ENCODE measurements at places on chromosomes 4 and X. TPM values are rescaled to one million over a fixed set of nuclear protein-coding genes. Genes with fewer than 3 reads are reported as not detected.

Gene TMEM47
- total RNA-seq, result not detected

DNA sequence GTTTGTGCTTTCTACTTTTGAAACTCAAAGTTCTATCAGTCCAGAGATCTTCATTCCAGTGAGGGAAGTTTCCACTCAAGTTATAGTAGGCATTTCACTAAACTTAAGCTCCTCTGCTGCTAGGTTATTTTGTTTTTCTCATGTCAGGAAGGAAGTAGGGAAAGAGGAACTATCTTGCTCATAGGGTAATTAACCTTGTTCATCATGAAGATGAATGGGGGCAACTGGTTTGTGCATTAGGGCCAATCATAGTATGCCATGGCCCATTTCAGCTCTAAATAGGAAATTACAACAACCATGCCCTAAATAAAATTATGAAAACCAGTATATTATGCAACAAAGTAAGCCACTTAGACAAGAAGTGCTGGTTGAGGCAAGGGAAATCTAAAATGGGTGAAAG is 804.7 kb upstream of the NDST4 start:
- no peak for DNase-seq

DNA sequence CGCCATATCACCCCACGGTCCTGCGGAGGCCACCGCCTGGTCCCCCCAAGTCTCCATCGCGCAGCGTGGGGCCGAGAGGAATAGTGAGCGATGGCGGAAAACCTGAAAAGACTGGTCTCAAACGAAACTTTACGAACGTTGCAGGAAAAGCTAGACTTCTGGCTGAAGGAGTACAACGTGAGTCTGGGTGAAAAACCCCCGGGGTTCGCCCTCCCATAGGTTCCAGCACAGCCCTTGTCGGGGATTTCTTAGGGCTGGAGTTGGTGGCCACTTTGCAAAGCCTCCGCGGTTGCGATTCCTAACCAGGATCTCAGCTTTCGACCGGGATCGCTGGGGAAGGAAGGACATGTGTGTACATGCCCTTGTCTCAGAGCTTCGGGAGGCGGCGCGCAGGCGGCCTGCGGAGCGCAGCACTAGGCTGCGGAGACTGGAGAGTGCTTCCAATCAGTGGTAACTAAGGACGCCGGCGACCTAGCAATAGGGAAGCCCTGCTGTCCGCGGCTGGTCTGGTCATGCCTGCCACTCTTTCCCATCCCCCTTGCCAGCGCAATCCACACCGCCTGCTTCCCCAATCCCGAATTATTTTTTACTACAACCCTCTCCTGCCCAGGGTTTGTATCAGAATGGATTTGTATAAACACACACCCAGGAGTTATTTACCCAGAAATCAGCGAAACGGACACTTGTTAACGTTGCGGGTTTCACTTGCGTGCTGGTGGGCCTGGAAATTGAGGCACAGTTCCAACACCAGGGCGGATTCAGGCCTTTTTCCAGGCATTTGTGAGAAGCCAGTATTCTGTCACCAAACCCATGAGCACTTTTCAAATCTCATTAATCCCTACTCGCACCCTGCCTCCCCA is 741 bp downstream of the SPATA18 start:
- DNase-seq, result no peak

- DNase-seq, result no peak
These were observed 195.7 kb downstream of the GPAT3 start for GRCh38 chr4:83731609-83732008.

DNA sequence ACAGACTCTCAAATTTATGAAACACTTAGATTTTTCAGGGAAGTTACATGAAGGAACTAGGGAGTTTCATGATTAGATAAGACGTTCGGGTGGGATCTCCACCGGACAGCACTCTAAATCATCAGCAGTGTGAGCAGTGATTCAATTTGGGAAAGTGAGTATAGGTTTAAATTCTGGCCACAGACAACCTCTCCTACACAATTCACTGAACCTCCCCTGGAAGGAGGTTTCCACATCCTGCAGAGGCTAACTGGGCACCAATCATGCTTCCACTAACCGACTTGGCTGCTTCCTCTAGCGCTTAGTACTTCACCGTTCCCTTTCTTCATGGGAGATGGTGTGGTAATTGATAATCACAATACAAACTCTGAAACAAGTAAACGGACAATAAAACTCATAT is 5.6 kb downstream of the CXCL9 start:
- DNase-seq, result no peak

DNA sequence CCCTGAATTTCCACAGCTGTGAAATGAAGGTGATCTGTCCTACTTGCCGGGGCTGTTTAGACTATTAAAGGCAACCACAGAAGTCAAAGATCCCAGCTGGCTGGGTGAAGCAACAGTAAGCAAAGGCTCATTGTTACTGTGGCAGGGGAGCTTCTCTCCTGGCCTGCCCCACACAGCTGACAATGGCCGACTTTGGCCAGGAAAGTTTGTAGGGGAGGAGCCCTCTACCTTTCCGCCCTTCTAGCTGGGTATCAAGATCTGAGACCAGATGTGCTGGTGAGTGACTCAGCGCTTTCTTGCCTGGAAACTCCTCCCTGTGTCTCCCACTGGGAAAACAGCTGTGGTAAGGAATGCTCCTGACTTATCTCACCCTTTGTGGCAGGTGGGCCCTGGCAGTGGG is 21.1 kb downstream of the RASSF6 start:
- no peak for DNase-seq

GRCh38 chr4:5701971-5702370 is 6.4 kb downstream of the EVC2 start:
- DNase-seq, result no peak
